ENCODE measurements at places on chromosomes 2 and 18. TPM values are rescaled to one million over a fixed set of nuclear protein-coding genes. Genes with fewer than 3 reads are reported as not detected.

The MTX2 gene
- total RNA-seq = 22.3 TPM

The XDH gene
- 4.6 TPM for total RNA-seq

The SNORC gene
- total RNA-seq = 7.7 TPM

The SCN3A gene
- 0.43 TPM for total RNA-seq

- DNase-seq = no peak
These were observed 460.8 kb downstream of the IRS1 start for GRCh38 chr2:226338825-226339224.

DNA sequence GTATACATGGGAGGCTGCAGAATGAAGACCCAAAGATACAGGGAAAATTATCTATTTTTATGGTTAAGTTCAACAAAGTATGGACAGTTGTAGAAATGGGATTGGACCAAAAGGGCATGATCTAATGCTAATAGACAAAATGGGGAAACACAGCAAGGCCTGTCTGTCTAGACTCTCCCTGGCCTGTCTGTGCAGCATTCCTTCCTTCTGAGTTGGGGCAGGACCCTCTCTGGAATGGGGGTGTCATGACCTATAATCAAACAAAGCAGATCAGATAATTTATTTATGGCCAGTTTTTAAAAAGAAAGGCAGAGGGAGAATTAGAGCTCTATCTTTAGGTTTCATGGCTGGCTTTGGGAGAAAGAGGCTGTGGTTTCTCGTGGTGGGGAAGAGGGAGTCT, 104.4 kb downstream of the CTIF start:
- no peak for DNase-seq

The TXNDC2 gene
- not detected for total RNA-seq

DNA sequence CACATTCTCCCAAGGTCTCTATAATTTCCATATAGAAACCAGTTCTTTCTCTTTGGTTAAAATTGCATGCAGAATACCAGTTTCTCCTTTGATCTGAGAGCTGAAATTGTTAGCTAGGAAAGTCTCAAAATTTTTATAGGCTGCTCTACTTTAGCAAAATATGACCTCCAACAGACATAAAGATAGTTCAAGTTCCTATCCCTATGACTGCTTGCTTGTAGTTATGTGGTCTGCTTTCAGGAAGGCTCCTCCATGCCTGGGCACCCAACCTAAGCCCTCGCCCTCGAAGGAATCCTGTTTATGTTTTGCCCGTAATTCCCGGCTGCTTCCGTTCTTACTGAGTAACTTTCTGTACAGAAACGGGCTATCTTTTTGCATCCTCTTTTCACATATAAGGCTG, 28.0 kb upstream of the LTBP1 start:
- DNase-seq = no peak

The IL1F10 gene
- not detected for total RNA-seq

DNA sequence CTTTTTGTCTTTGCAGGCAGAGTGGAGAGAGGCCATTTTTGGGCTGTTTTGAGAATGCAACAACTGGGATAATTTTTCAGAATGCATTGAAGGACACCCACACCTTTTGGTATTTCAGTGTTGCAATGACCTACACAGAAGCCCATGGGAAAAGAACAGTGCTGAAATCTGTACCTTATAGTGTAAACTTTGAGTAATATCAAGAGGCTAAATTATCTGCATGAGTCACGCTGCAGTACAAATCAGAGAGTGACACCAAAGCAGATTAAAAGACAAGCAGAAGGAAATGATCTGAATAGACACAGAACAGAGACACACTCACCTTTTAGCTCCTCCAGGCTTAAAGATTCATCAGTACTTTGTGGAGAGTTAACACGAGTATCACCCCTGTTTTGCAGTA, 265.3 kb downstream of the PAX3 start:
- no peak for DNase-seq

- no peak for DNase-seq
These were observed at the start of gene NYAP2 for GRCh38 chr2:225399504-225399903. NYAP2 (plus strand) TSS chr2:225399710; CDS start chr2:225408881, 9,171 bp downstream.

GRCh38 chr2:191625016-191625415, 52.9 kb upstream of the NABP1 start:
- no peak for DNase-seq

The HOXD10 gene
- not detected for total RNA-seq

GRCh38 chr2:171814883-171815282, 79.2 kb downstream of the SLC25A12 start:
- DNase-seq = no peak

The SLC19A3 gene
- total RNA-seq = 87.4 TPM

GRCh38 chr18:79952456-79952995, 1.1 kb upstream of the SLC66A2 start:
- no peak for DNase-seq

Data from mucosa of gallbladder (tissue), 1 donor.